ENCODE measurements at places on chromosomes 5 and 9.

DNA sequence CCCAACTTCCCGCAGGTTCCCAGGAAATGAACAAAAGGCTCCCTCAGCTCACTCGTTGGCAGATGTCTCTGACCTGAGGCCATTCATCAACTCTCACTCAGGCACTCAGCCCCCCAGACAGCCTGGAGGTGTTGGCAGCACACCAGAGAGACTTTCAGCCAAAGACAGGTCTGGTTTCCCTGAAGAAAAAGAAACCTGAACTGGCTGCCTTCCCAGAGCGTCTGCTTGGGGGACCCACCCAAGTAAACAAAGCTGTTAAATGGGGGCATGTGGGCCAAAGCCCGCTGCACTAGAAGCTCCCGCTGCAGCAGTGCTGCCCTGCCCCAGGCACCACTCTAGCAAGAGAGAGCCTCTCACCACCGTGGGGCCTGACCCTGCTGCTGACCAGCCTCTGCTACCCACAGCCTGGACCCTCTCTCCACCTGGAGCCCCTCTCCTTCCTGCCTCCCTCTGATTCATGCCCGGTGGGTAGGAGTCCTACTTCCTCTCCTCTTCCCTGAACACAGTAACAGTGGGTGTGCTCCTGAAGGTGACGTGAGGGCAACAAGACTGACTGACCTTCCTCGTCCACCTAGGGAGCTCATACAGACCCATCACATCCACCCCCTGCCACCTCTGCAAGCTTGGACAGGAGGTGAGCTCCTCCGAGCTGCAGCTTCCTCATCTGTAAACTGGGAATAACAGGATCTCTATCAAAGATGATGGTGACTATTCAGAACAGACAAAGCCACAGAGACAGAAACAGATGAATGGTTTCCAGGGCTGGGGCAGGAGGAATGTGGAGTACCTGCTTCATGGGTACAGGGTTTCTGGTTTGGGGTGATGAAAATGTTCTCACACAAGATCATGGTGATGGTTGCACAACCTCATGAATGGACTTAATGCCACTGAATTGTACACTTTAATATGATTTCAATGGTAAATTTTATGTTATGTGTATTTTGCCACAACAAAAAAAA, 31.0 kb upstream of the GABRP start:
- DNase-seq: no peak

DNA sequence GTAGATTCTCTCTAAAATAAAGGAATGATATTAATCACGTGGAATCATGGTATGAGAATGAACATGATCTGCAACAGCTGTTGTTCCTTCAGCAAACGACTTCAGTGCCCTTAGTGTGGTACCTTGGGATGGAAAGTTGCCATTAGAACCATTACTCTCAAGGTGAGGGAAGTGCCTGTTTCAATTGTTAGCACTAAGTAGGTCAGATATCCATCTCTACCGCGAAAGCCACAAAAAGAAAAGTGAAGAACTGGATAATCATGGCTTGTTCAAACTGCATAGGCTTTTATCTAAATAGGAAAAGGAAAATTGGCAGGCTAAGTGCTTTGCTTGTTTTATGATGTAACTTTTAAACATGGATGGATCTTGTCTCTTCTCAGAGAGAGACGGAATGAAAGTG, 380.7 kb downstream of the MRPS30 start:
- DNase-seq: peak; percentile 81

DNA sequence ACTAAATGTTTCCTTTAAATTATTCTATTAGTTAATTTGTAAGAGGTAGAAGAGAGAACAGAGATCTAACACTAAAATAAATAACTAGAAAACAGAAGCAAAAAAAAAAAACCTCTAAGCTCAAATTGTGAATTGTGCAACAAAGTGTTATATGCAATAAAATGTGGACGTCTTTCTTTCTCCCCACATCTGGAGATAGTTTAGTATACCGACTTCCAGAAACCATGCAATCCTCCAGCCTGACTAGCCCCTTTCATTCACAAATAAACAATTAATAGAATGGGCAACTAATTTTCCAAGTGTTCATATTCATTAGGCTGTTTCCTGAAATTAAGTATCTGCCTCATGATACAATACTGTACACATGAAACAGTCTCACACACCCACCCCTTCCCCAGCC, 258.5 kb downstream of the BNC2 start:
- DNase-seq: no peak

DNA sequence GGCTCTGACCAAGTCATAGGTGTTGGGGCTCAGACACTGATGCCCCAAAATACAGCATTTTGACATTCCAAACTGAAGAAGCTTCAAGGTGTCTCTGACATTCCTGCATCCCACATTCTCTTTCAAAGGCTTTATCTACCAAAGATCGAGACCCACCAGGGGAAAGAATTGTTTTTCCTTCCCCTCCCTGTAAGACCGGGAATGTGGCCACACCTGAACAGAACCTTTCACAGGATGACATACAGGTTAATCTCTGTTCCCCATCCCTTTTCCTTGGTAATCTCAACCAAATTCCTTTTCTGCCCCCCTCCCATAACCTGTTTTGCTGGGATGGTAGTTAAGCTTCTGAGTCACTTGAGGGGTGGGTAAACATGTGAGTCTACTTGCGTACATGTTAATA, 72.3 kb downstream of the IQGAP2 start:
- no peak for DNase-seq

Data from NCI-H2107 (cell line).